ENCODE measurements at places on chromosomes 12 and 14.

- DNase-seq: no peak
Observed at GRCh38 chr14:79331830-79332229, 879.5 kb downstream of the DIO2 start.

- DNase-seq: no peak
Observed at GRCh38 chr14:102293781-102294180, 11.2 kb downstream of the MOK start.

DNA sequence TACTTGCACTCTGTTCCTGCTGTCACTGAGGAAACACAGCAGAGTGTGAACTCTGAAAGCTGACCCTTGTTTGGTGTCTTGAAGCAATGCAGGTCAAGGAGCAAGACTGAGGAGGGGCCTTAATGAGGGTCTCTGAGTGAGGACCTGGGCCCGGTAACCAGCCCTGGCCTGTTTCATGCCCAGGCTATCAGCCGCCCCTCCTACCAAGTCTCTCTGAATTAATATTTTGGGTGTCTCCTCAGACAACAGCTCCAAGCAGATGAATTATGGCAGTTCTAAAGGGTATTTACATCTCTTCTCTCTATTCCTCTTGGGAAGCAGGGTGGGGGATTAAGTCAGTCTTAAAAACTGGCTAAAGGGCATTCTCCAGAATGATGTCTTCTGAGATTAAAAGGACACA lies 394.5 kb downstream of the ZFP36L1 start:
- no peak for DNase-seq

DNA sequence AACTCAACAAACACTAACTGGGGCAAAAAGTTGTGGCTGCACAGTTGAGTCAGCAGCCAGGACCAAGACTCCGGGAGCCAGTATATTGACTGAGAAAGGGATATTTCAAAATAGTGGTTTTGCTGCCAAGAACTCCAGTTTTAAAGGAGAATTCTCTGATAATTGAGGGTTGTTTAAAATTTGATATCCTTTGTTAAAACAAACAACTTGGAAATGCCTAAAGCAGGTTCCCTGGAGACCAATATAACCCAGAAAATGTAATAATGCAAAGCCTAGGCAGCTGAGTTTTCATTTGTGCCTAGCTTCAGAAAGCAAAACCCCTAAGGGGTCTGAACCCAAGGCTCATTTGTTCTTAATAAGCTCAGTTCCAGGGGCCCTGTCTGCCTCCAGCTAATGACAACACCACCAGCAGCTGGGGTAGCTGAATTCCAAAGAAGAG lies 311.7 kb upstream of the CCDC196 start:
- DNase-seq: no peak

- DNase-seq: no peak
Observed at GRCh38 chr14:51738754-51739153, 87.0 kb downstream of the FRMD6 start.

GRCh38 chr12:38776647-38777046 lies 128.7 kb downstream of the CPNE8 start:
- no peak for DNase-seq

DNA sequence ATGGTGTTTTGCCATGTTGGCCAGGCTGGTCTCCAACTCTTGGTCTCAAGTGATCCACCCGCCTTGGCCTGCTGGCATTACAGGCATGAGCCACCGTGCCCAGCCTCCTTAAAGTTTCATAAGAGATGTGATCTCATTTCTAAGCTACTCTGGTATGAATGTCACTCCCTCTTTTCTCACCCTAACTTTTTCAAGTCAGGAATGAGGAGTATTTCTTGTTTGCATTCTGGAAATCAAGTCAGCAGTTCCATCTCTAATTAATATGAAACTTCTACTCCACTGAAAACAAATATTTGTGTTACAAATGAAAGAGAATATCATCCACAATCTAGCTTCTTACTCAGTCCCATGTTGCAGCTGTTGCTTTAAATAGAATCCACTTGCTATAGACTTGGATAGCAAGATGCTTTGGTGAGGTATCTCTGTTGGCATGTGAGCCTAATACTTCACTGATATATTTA lies 61.3 kb downstream of the ARF6 start:
- DNase-seq: no peak

DNA sequence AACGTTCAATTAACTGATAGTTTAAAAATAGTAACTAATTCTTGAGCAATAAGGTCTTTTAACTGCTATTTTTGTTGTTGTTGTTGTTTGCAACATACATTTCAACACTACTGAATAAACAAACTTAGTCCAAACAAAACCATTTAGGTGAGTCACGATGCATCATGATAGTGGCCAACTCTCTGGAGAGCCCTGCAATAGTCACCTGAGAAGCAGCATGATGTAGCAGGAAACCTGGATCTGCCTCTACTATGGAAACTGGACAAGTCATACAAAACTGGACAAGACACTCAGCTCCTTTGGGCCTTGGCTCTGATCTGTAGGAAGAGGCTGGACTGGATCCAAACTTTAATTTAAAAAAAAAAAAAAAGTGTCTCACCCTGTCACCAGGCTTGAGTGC lies 117.3 kb downstream of the MED13L start:
- DNase-seq: no peak

DNA sequence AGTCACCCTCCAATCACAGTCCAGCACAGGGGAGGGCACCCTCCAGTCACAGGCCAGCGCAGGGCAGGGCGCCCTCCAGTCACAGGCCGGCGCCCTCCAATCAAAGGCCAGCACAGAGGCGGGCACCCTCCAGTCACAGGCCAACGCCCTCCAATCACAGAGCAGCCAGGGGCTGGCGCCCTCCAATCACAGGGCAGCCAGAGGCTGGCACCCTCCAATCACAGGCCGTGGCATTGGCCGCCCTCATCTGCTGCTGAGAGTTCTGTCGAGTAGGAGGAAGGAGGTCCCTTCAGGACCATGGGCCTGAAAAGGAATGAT lies 26.6 kb downstream of the DDX51 start:
- DNase-seq: no peak

DNA sequence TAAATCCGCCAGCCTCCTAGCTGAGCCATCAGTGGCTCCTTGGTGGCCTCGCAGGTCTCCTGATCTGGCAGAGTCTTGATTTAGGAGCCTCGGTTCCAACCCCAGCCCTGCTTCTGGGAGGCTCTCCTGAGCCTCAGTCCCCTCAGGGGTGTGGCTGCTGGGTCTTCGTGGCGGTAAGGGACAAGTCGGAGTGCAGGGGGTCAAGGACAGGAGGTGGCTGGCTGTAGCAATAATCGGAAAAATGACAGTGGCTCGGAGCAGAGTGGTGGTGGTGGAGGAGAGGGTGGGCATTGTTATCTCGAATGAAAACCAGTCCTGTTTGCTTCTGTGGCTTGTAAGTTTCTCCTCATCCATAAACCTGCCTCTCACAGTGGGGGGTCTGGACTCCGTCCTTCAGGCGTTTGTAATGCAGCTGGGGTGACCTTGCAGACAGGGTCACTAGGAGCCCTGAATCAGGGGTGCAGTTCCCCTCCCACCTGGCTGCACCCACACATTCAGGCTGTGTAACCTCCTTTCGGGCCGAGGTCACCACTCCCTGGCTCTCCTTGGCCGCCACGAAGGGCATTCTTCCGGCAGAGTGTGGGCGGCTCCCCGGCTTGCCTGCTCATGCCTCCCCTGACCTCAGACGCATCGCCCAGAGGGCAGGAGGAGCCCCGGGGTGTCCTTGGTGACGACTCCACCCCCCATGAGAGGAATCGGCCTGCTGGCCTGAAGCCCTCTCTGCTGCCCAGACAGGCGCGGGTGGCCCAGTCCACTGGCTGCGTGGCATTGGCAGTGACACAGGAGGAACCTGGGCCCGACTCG lies 8.1 kb downstream of the BCL7A start:
- DNase-seq: no peak

All from activated T-cell treated with anti-CD3 and anti-CD28 coated beads, Interleukin-2, amount 50 U/mL, for 48 hours (primary cell).